ENCODE measurements at places on chromosomes 2 and 18. TPM values are rescaled to one million over a fixed set of nuclear protein-coding genes. Genes with fewer than 3 reads are reported as not detected.

Gene APCDD1
- not detected for polyA plus RNA-seq

Gene CKAP2L
- 0.91 TPM for polyA plus RNA-seq

Gene CDKL4
- not detected for polyA plus RNA-seq

Gene SGPP2
- not detected for polyA plus RNA-seq

Gene ZNF521
- polyA plus RNA-seq: not detected

Gene RRM2
- 9.8 TPM for polyA plus RNA-seq

Gene SLC9A2
- not detected for polyA plus RNA-seq

Gene IKZF2
- 3.6 TPM for polyA plus RNA-seq

Gene C1QL2
- not detected for polyA plus RNA-seq

Gene CENPA
- not detected for polyA plus RNA-seq
